ENCODE measurements at places on chromosomes 7 and 10.
A peak's percentile ranks its signal among the peaks of the same experiment; 100 is the strongest.

- DNase-seq: no peak
Measured at GRCh38 chr10:110963162-110963561, 43.8 kb downstream of the SHOC2 start.

- peak; percentile 65 for DNase-seq
Measured at GRCh38 chr10:70693619-70694335, 21.5 kb downstream of the ADAMTS14 start.

GRCh38 chr10:121481180-121481579, 117.1 kb downstream of the FGFR2 start:
- no peak for DNase-seq

- DNase-seq: no peak
Measured at GRCh38 chr7:130887957-130888371, 154.0 kb upstream of the KLF14 start.

DNA sequence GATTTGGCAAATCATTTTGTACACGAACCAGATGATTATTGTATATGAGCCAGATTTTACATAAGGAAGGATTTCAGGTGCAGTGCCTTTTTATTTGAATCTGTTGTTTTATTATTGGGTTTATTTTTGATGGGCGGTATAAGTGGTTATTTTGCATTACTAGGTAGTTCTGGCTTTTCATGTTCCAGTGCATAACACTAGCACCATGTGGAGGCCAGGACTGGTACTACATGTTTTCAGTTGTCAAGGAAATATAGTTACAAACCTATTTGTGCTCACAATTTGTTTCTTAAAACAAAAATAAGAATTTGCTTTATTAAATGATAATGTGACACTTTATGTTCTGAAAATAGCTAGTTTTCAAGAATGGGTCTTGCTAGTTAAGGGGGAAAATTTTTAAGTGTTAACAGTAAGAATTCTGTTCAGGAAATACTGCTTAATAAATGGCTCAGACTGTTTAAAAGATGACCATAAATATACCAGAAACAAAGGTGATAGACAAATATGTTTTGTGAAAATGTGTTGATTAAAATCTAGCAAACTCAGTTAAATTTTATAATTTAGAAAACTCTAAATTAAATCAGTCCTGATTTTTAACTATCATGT, 7.1 kb upstream of the SEMA3E start:
- no peak for DNase-seq

DNA sequence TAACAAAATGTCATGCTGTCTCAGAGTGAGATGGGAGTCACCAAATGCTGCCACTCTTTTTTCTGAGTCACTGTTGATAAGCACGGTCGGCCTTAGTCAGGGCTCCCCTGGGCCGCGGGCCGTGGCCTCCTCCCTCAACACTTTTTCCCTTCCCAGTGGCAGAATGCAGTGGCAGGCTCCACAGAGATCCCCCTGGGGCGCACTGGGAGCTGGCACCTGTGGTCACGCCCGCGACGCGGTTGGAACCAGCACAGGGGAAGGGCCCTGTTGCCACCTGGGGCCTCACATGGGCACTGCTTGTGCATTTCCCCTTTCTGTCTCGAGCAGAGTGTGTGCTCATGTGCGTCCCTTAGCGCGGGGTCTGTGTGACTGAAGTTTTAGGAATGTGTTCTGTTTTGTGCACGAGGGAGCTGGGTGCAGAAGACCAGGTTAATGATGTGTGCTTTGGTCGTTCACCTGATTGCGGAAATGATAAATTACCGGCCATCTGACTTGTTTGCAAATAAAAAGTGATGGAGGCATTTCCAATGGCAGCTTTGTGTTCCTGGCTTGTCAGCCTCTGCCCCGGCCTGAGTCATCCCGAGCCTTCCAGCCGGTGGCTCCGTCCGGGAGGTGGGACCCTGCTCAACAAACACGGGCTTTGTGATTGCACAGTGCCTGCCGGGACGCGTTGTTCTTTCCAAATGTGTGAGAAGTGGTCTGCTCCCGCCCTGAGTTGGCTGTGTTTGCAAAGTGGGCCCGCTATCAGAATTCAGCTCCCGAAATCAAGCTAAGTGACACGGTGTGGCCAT, 100.7 kb downstream of the NKX6-2 start:
- DNase-seq: no peak
